KG1 (cell line): ENCODE measurements at places on chromosomes 5 and 9.

- DNase-seq: no peak
These were observed 11.1 kb downstream of the TRIM14 start for GRCh38 chr9:98107926-98108325.

GRCh38 chr5:167503926-167504720, 787.3 kb upstream of the WWC1 start:
- DNase-seq: no peak

GRCh38 chr5:120817044-120817985, 353.2 kb downstream of the PRR16 start:
- DNase-seq: no peak

DNA sequence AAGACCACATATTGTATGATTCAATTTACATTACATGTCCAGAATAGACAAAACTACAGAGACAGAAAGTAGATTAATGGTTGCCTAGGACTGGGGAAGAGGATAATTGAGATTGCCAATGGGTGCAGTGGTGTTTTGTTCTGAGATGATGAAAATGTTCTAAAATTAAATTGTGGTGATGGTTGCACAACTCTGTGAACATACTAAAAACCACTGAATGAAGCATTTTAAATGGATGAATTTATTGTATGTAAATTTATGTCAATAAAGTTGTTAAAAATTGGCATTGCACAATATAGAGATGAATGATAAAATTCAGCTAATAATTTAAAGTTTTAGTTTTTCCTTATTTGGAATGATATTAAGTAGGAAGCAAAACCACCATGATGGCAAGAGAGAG, 109.5 kb upstream of the NR4A3 start:
- no peak for DNase-seq

DNA sequence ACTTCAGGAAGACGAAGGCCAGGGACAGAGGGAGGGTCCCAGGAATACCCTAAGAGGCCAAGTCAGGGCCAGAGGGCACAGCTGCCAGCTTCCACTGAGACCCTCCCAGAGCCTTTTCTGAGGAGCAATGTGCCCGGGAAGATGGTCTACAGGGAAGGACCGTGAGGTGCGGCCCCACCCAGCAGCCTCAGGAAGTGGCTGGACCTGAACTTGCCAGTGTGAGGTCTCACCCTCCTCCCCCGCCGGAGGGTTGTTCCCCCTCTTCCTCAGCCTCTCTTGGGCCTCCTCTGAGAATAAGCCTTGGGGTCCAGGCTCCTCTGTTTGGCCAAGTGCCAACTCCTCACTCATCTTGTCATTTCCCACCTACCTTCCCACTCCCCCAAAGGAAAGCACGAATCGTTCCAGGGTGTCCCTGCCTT, 13.4 kb upstream of the SLC25A51 start:
- no peak for DNase-seq

DNA sequence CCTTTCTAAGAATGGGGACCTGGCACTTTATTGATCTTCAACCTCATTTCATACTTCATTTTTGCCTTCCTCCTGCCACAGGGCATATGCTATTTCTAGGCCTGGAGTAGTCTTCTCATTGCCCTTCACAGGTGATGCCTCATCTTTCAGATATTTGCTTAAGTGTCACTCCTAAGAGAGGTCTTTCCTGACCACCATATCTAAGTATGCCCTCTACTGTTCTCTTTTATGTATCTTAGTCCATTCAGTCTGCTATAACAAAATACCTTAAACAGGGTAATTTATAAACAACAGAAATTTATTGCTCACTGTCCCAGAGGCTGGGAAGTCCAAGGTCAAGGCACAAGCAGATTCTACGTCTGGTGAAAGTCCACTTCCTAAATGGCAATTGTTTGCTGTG, 99.1 kb downstream of the ADAMTS6 start:
- DNase-seq: no peak

GRCh38 chr5:122779451-122779850, 4.6 kb downstream of the SNX2 start:
- no peak for DNase-seq

DNA sequence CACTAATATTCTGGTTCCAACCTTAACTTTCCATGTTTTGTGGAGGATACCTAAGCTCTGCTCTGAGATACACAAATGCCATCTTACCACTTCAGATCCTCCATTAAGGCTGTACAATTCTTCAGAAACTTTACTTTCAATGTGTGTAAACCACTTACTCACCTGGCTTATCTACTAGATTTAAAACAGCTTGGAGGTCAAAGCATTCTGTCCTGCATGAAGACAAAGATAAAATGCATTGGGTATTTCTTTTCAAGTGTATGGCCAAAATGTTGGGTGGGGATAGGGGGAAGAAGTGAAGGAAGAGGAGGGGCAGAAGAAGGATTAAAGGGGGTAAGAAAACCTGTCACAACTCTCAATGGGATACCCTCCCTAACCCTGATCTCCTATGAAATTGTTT, 939 bp downstream of the GOLGA1 start:
- DNase-seq: no peak

DNA sequence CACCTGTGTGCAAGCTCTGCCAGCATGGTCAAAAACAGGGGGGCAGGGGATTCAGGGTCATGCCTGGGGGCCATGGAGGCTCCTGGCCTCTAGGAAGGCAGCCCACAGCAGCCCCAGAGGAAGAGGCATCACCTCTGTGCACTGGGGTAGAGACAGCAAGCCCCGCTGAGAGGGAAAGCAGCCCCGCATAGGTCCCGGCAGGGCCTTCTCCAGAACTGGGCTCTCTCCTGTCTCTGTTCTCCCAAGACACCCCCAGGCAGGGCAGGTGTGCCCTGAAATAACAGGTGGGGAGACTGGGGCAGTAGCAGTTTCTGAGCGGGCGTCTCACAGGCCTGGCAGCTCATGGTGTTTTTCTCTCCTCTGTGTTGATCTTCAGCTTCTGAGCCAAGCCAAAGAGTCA, 279.1 kb downstream of the HSPA4 start:
- DNase-seq: no peak

- no peak for DNase-seq
These were observed 136.3 kb downstream of the ASTN2 start for GRCh38 chr9:117278471-117279035.

DNA sequence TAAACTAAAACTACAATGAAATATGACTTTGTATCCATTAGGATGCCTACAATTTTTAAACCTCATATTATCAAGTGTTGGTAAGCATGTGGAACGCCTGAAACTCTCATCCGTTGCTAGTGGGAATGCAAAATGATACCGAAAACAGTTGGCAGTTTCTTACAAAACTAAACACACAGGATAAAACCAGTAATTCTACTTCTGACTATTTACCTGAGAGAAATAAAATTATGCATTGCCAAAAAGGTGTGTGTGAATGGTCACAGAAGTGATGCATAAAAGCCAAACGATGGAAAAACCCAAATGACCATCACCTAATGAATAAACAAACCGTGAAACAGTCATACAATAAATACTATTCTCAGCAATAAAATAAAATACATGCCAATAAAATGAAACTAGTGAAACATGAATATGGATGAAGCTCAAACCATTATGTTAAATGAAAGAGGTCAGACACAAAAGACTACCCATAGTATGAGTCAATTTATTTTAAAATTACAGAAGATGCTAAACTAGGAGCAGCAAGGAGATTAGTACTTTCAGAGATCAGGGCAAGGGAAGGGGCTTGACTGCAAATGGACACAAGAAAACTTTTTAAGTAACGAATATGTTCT, 13.4 kb downstream of the AUH start:
- no peak for DNase-seq

DNA sequence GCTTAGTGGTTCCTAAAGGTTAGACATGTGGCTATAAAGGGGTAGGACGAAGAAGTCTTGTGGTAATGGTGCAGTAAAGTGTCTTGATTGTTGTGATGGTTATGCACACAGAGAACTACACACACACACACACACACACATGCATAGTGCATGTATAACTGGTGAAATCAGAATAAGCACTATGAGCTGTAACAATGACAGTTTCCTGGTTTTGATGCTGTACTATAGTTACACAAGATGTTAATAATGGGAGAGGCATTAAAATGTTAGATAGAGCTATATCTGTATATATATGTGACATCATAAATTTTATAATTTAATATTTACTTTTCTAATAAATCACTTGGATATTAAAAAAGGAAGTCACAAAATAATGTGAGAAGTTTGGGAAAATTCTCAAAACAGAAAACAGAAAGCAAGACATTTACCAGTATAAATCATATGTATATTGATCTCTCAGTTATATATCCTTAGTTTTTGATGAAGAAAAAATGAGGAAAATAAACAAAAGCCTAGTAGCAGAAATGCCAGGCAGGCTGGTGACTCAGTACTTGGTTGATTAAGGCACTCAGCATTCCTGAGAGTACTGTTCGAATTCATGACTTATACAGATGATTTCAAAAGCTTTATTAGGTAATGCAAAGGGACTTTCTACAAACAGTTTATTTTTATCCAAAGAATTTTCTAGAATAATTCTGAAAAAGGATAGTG, 350.5 kb upstream of the DAB2 start:
- DNase-seq: no peak

- no peak for DNase-seq
These were observed 273.1 kb downstream of the KIAA0825 start for GRCh38 chr5:94345257-94345656.

- DNase-seq: no peak
These were observed 6.5 kb downstream of the ZNF462 start for GRCh38 chr9:106869458-106869857.

GRCh38 chr5:175246242-175246888, 197.6 kb downstream of the DRD1 start:
- no peak for DNase-seq

- no peak for DNase-seq
These were observed 224.6 kb downstream of the AGTPBP1 start for GRCh38 chr9:85516976-85517637.

- no peak for DNase-seq
These were observed 47.8 kb upstream of the IL17B start for GRCh38 chr5:149426931-149427330.

GRCh38 chr5:115751176-115751575, 65.3 kb downstream of the CDO1 start:
- DNase-seq: no peak
